ENCODE measurements at places on chromosomes 12 and 14.

DNA sequence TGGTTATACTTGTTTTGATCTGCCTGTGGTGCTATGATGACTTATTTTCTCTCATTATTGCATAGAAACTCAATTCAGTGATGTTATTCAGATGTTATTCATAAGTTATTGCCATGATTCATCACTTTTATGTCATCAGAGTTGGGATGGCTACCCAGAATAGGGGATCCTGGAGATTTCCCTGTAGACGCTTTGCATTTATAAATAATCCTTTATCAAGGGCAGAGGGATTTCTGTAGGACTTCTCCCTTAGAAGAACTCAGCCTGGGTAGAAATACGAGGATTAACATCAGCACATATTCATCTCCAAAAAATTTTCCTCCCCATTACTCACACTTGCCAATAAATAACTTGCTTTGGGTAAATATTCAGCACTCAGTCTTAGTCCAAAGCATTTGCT lies 4.9 kb downstream of the GPRC5A start:
- DNase-seq, result no peak

GRCh38 chr12:82008251-82008650 lies 249.1 kb upstream of the PPFIA2 start:
- DNase-seq, result no peak

- peak; percentile 61 for DNase-seq
These were observed 43.9 kb downstream of the TMTC3 start for GRCh38 chr12:88185988-88186387.

- DNase-seq, result no peak
These were observed 156.8 kb downstream of the PDE3A start for GRCh38 chr12:20525064-20525610.

- DNase-seq, result no peak
These were observed 16.3 kb upstream of the ABHD12B start for GRCh38 chr14:50855558-50855957.

DNA sequence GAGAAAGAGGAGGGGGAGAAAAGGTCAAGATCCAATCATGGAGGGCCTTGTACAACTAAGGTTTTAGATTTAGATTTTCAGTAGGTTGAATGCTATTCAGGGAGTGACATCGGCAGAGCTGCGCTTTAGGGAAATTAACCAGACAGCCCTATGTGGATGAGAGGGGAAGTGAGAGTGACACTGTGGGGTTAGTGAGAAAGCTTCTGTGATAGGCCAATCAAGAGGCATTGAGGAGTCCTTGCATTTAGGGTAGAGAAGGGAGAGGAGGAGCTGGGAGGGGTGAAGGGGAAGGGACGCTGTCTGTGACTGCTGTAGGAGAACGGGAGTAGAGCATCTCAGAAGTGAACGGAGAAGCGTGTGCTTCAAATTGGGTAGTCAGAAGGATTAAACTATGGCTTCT lies 3.4 kb downstream of the HSD17B6 start:
- no peak for DNase-seq

- DNase-seq, result no peak
These were observed 77.5 kb downstream of the COX16 start for GRCh38 chr14:70281939-70282338.

DNA sequence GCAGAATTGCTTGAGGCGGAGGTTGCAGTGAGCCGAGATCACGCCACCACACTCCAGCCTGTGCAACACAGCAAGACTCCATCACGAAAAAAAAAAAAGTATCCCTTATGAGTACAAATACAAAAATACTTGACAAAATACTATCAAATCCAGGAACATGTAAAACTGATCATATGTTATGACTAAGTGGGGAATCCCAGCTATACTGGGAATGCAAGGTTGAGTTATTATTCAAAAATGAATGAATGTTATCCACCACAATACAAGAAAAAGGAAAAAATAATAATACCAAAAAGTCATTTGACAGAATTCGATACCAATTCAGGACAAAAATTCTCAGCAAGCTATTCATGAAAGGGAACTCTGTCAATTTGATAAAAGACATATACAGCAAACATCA lies 32.6 kb downstream of the MOK start:
- no peak for DNase-seq

DNA sequence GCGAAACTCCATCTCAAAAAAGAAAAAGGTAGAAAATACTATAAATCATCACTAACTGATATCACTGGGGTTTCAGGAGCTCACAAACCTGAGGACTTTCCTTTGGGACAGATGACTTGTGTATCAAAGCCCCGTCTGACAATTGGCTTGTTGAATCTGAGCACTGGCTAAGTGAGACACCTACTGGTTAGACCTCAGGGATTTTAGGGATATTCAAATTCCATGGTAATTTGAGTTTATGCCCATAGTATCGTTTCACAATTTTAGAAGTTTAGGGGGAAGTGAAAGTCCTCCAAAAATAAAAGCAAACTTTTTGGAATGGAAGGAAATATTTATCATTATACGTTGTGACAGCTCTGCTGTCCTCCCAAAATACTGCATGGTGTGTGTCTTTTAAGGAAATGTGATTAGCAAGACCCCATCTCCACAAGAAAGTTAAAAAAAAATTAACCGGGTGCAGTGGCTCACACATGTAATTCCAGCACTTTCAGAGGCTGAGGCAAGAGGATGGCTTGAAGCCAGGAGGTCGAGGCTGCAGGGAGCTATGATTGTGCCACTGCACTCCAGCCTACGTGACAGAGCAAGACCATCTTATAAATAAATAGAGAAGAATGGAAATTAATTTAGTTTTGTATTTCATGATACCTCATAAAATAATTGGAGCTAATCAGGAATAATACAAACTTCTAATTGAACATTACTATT lies 49.2 kb downstream of the FBXL14 start:
- no peak for DNase-seq

- no peak for DNase-seq
These were observed 14.6 kb upstream of the YY1 start for GRCh38 chr14:100224229-100224866.

DNA sequence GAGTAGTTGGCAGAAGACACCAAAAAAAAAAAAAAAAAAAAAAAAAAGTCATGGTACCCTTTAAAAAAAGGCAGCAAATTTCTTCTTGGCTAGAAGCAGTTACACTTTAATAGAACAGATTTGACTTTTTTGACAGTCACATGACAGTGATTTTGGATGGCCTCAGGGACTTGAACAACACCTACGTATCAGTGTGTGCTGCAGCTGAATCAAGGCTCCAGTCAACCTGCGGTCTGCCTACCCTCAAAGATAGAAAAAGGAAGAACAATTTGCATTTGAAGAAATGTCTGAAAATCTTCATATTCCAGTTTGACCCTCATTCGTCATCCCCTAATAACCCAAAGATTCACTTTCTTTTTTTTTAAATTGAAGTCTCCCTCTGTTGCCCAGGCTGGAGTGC lies 53.9 kb downstream of the MDM2 start:
- DNase-seq, result no peak

Data from non-pigmented ciliary epithelial cell (primary cell).